GF-D8 (cell line): ENCODE measurements at places on chromosomes 16 and 17.

- DNase-seq: no peak
Measured at GRCh38 chr17:57021226-57021940, 43.5 kb downstream of the SCPEP1 start.

- DNase-seq: no peak
Measured at GRCh38 chr16:53913099-53913870, 209.3 kb downstream of the FTO start.

DNA sequence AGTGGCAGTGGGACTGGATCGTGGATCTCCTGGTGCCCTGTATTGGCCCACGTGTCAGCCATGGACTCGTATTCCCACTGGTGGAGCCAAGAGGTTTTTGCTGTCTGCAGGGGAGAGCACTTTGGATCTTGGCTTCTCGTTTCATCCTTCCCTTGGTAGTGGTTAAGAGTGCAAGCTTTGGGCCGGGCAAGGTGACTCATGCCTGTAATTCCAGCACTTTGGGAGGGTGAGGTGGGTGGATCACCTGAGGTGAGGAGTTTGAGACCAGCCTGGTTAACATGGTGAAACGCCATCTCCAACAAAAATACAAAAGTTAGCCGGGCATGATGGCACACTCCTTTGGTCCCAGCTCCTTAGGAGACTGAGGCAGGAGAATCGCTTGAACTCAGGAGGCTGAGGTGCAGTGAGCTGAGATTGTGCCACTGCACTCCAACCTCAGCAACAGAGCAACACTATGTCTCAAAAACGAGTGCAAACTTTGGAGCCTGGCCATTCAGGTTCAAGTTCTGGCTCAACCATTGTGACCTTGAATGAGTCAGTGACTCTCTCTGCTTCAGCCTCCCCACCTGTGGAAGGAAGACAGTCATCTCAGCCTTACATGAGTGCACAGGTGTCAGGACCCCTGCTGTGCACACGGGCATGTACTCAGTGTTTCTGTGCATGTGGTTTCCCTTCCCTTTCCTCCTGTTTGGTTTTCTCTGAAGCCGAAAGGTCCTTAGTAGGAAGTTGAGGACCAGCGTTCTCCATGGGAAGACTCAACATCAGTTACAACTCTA, 57.4 kb downstream of the PLCG2 start:
- no peak for DNase-seq

DNA sequence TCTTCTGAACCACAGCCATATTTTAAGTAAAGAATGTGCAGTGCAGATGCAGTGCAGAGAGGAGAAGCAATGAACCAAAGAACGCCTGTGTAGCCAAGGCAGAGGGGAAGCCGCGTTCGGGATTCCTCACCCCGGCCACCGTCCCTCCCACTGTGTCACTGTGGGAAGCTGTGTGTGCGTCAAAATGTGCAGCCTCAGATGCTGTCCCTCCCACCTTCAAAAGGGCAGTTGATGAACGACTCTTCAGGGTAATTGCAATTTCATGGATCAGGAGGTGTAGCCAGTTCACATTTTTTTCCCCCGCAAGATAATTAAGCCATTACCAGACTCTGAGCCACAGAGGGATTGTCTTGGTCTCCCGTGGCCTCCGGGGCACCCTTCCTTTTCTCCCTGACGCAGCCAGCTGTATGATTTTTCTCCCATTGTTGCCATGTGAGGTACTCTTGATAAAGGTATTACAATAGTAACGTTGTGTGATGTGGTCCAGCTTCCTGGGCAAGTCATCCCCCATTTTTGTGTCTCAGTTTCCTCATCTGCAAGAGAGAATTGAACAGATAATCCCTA, 190.0 kb downstream of the FOXL1 start:
- no peak for DNase-seq

- DNase-seq: no peak
Measured at GRCh38 chr16:53805752-53806151, 101.8 kb downstream of the FTO start.

DNA sequence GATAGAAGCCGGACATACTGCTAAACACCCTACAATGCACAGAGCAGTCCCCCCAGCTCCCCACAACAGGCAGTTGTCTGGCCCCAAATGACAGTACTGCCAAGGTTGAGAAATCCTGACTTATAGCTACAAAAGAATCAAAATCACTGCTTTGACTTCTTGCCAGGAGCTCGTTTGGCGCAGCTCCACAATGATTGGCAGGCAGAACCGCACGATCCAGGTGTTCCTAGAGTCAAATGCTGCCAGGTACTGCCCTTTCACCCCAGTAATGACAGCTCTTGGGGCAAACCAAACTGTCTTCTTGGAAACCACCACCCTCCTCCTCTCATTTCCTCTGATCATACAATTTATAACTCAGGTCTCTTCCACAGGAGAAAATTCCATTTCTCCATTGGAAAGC, 2.2 kb upstream of the TMC5 start:
- DNase-seq: no peak

GRCh38 chr16:19559242-19559910, 3.9 kb downstream of the VPS35L start:
- peak; percentile 2 for DNase-seq

DNA sequence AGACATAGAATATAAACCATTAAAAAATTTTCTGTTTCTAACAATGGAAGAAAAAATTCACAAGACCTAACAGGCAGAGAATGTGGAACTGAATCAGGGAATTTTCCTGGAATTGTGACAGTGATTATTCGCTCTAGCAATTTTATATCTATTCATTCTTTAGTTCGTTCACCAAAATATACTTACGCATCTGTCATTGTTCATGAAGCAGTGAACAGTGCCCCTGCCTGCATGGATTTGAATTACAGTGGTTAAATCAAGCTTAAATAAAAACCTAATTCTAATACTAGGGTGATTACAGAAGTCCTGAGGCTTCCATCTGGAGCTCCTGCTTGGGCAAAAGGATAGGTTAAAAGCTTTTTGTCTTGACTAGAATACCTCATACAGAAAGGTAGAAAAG, 48.6 kb downstream of the ABCA8 start:
- no peak for DNase-seq

- peak; percentile 39 for DNase-seq
Measured at GRCh38 chr16:17467923-17468540, 2.7 kb downstream of the XYLT1 start.

- DNase-seq: no peak
Measured at GRCh38 chr16:51125992-51126391, 25.1 kb downstream of the SALL1 start.

DNA sequence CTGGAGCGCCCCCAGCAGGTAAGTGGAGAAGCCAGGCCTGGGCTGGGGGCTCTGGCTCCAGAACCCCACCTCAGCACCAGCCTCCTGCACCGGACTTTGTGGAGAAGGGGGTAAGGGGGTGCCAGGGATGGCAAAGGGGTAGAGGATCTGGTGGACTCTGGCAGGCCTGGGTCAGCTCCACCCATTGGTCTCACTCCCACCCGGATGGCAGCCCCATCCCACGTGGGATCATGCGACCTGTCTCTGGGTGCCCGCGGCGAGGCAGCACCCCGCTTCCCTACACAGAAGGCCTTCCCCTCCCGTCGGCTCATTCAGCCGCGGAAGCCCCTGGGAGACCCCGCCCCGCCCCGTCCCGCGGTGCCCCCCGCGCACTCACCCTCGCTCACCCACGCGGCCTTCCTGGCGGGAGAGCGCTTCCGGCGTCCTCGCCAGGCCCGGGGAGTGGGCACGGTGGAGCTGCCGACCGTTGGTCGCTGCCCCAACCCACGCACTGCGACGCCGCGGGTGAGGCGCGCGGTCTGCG, 498 bp upstream of the PLEKHG4 start:
- no peak for DNase-seq

GRCh38 chr16:62019851-62020250, 16.4 kb downstream of the CDH8 start:
- DNase-seq: no peak

- no peak for DNase-seq
Measured at GRCh38 chr17:19311016-19311415, 51.5 kb downstream of the B9D1 start.

GRCh38 chr17:28725660-28726225, 290 bp downstream of the TLCD1 start:
- peak; percentile 23 for DNase-seq

- DNase-seq: peak; percentile 69
Measured at GRCh38 chr16:75379911-75380847, 53.1 kb downstream of the CFDP1 start.

- DNase-seq: peak; percentile 64
Measured at GRCh38 chr16:75555213-75555706, 792 bp downstream of the TMEM231 start.

DNA sequence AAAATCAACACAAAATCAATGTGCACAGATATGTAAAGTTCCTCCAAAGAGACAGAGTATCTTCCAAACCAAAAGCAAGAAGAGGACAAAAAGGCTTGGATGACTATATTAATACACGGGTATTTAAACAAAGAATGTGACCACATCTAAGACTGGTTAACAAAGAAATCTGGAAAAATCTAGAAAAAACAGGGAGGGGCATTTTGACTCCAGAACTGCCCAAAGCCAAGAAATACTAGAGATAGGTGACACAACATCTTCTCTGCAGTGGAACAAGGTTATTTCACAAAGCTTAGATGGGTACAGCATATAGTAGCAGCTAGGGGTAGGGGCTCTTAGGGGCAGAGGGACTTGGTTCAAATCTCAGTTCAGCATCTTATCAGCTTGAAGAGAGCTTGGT, 10.3 kb downstream of the RFFL start:
- DNase-seq: no peak

DNA sequence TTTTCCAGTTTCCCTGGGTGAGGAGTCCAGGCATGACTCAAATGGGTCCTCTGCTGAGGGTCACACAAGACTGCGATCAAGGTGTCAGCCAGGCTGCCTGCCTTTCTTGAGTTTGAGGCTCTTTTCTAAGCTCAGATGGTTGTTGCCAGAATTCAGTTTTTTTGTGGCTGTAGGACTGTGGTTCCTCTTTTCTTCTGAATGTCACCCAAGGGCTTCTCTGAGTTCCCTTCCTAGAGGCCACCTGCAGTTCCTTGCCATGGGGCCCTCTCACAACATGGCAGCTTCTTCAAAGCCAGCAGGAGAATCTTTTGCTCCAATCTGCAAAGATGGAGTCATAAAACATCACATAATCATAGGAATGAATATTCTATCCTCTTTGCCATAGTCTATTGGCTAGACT, 17.5 kb downstream of the LIMD2 start:
- DNase-seq: peak; percentile 44

GRCh38 chr16:87860553-87861299, 8.6 kb downstream of the SLC7A5 start:
- peak; percentile 33 for DNase-seq

GRCh38 chr16:4392382-4393239, 21.0 kb downstream of the VASN start:
- DNase-seq: no peak

GRCh38 chr17:30454635-30455034, 22.6 kb upstream of the GOSR1 start:
- DNase-seq: no peak

DNA sequence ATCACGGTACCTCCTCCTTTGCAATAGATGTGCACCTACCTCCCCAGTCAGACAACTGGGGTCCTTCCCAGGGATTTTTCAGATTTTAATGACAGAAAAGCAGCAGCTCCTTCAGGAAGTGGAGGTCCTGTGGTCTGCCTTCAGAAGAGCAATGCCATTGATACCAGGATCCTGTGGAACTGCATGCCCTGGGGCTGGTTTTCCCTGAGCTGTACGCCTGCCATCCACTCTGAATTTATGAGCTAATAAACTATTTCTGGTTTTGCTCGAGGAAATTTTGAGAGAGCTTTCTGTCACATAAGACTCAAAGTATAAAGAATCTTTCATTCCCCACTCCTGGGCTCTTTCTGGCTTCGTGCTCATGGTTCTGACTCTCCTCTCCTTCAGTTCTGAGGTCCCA, 10.0 kb upstream of the CCL23 start:
- DNase-seq: no peak

DNA sequence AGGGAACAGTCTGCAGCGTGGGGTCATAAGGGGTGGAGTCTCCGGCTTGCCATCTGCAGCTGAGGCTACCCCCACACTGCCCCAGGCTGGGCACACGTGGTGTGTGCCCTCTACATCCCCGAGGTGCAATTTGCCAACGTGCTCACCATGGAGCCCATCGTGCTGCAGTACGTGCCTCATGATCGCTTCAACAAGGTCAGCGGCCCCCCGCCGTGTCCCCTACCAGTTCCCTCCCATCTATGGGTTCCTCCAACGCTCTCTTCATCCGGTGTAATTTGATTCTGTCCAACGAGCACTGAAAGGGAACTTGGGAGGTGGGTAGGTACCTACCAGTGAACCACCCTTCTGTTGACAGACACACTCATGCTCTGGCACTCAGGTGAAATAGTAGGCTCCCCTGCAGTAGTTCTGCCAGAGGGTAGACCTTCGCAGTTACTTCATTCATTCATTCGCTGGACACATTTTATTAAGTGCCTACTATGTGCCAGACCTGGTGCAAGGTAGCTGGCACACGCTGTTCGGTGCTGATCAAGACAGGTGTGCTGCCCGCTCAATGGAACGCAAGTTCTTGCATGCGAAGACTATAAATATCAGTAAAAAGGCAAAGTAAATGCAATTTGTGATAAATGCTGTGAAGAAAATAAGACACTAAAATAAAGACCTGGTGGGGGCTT, 2.7 kb downstream of the MLLT6 start:
- DNase-seq: no peak

GRCh38 chr17:83036193-83036592, 43.2 kb upstream of the METRNL start:
- no peak for DNase-seq

GRCh38 chr16:6081320-6081976, 983.9 kb upstream of the EEF2KMT start:
- DNase-seq: no peak

DNA sequence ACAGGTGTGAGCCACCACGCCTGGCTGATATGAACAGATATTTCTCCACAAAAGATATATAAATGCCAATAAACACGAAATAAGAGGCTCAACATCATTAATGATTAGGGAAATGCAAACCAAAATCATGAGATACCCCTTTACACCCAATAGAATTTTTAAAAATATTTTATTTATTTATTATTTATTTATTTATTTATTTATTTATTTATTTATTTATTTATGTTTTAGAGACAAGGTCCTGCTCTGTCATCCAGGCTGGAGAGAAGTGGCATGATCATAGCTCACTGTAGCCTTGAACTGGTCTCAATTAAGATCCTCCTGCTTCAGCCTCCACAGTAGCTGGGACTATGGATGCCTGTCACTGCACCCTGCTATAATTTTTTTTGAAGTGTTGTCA, 30.8 kb downstream of the APPBP2 start:
- no peak for DNase-seq

DNA sequence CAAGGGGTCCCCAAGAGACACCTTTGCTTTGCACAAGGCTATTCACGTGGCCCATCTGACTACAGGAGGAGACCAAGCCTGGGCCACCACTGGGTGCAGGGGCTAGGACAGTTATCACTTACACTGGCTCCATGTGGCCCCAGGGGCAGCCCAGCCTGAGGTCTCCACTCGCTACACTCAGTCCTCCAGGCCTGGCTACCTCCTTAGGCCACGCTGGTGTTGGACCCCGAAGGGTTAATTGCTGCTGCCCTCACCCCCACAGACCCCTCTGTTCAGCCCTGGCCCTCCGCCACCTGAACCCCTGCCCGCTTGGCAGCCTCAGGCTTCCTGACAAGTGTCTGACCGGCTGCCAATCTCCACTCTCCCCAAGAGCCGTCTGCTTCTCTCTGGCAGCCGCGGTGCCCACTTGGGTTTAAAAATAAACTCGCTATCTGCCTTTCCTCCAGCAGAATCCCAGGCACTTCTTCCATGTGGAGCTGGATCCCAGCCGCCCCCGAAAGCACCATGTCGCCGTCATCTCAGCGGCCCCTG, 27.8 kb downstream of the ADAM11 start:
- DNase-seq: no peak

- DNase-seq: no peak
Measured at GRCh38 chr17:77254951-77255825, 114.4 kb downstream of the SEC14L1 start.
